NCI-H510A treated with DMSO at 0.1 percent for 48 hours (cell line): ENCODE measurements at places on chromosomes 5 and 9.

GRCh38 chr9:116471093-116471906 lies 215.8 kb upstream of the TRIM32 start:
- DNase-seq = no peak

GRCh38 chr5:103218164-103218563 lies 40.4 kb upstream of the MACIR start:
- no peak for DNase-seq

DNA sequence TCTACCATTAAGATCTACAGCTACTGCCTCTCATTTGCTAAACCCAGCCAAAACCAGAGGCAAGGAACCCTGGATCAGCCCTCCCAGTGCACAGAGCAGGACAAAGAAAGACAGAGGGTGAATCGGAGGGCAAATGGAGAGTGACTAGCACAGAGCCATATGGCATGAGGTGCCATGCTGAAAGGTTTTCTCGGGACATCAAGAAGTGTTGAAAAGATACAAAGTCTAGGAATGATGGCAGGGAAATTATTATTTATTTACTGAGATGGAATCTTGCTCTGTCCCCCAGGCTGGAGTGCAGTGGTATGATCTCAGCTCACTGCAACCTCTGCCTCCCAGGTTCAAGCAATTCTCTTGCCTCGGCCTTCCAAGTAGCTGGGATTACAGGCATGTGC lies 19.3 kb downstream of the SLC1A1 start:
- DNase-seq = no peak

DNA sequence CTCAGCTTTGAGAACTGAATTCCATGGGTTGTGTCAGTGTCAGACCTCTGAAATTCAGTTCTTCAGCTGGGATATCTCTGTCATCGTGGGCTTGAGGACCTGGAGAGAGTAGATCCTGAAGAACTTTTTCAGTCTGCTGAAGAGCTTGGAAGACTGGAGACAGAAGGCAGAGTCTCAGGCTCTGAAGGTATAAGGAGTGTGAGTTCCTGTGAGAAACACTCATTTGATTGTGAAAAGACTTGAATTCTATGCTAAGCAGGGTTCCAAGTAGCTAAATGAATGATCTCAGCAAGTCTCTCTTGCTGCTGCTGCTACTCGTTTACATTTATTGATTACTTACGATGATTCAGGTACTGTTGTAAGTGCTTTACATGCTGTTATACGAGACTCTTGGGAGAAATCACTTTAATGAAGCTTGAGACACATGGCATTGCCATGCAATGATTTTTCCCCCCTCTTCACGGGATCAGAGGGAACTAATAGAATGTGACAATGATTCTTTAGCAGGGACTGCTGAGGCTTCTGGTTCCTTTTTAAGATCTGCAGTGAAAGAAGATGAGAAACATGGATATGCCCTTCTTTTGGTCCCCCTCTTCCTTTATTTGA lies 63.8 kb downstream of the PTTG1 start:
- DNase-seq = no peak

GRCh38 chr9:128979111-128979510 lies 31.6 kb downstream of the NUP188 start:
- DNase-seq = no peak

- DNase-seq = peak; percentile 9
Measured at GRCh38 chr9:37329576-37329975, 92.9 kb upstream of the GRHPR start.

DNA sequence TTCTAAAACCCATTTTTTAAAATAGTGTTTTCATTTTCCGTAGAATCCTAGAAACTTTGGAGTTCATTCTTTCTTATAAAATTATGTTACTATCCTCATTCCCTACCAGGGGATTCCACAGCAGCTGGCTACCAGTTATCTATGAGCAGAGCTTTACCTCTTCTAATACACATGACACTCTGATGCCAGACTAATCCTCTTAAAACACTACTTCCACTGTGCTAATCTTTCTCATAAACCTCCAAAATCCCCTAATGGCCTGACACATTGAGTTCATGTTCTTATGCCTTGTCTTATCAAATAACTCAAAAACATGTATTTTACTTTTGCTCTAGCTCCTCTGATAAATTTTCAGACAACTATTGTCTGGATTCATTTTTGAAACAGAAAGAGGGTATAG lies 633.6 kb upstream of the FTMT start:
- DNase-seq = no peak

- no peak for DNase-seq
Measured at GRCh38 chr5:96036301-96036700, 74.7 kb upstream of the ELL2 start.

- no peak for DNase-seq
Measured at GRCh38 chr9:127990554-127990953, 9.8 kb upstream of the EEIG1 start.

- no peak for DNase-seq
Measured at GRCh38 chr9:127280880-127281660, 16.5 kb downstream of the GARNL3 start.

GRCh38 chr5:6728011-6728794 lies 15.0 kb downstream of the TENT4A start:
- DNase-seq = peak; percentile 49

GRCh38 chr5:7991125-7991821 lies 122.3 kb downstream of the MTRR start:
- no peak for DNase-seq

DNA sequence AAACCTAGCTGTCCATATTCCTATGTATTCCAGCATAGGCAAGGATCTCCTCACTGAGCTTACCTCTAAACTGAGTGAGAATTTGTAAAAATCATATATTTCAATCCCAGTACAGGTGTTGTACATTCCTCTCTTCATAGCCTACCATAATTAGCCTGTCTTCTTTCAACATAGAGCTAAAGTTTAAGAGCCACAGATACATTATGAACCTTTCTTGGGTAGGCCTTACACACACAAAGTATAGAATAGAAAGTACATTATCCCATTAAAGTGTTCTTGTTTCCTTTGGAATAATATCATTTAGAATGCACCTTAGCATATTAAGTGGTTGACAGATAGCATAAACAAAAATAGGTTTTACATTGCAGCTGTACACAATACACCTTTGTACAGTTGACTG lies 282.1 kb upstream of the TMEM161B start:
- DNase-seq = no peak

GRCh38 chr5:151255621-151256286 lies 2.8 kb downstream of the GM2A start:
- no peak for DNase-seq

DNA sequence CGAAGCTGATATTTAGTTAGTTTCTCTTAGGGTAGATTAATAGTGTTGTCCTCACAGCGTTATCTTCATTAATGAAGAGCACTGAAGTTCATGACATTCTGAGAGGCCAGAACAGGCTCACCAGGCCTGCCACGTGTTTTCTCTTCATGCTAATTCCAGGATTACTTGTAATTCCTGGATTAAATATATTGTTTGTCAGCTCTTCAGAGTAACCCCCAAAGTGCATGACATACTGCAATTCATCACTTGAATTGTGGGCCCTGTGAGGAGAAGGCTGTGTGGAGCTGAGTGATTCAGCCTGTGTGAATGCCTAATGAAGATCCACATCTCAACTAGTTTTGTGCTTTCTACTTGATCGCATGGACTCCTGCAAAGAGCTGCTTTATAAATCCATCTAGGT lies 401.0 kb upstream of the ADAMTSL1 start:
- DNase-seq = no peak

GRCh38 chr5:16844952-16845351 lies 91.1 kb downstream of the MYO10 start:
- DNase-seq = peak; percentile 40

GRCh38 chr5:56467176-56467717 lies 234.1 kb upstream of the ANKRD55 start:
- DNase-seq = no peak

DNA sequence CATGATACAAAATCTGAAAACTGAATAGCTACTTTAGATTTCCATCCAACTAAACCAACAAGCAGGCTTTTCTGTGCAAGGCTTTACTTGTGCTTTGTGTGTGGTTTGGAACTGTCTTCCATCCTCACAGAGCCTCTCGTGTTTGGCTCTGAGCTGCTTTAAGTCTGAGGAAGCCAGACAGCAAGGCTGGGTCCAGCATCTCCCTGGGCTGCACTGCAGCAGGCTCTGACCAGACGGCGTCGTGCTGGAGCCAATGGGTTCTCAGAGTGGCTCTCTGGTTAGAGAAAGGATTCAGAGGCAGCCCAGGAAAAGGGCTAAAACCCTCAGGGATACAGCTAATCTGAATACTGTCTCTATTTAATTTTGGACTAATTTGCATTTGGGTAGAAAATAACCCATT lies 207.9 kb upstream of the EFNA5 start:
- DNase-seq = no peak

DNA sequence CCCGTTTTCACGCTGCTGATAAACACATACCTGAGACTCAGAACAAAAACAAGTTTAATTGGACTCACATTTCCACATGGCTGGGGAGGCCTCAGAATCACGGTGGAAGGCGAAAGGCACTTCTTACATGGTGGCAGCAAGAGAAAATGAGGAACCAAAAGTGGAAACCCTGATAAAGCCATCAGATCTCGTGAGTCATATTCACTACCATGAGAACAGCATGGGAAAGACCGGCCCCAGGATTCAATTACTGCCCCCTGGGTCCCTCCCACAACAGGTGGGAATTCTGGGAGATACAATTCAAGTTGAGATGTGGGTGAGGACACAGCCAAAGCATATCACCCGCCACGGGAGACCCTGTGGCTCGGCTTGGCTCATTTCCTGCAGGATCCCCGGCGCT lies 20.2 kb downstream of the EXD3 start:
- DNase-seq = no peak

- no peak for DNase-seq
Measured at GRCh38 chr5:67795781-67796477, 419.6 kb upstream of the PIK3R1 start.

DNA sequence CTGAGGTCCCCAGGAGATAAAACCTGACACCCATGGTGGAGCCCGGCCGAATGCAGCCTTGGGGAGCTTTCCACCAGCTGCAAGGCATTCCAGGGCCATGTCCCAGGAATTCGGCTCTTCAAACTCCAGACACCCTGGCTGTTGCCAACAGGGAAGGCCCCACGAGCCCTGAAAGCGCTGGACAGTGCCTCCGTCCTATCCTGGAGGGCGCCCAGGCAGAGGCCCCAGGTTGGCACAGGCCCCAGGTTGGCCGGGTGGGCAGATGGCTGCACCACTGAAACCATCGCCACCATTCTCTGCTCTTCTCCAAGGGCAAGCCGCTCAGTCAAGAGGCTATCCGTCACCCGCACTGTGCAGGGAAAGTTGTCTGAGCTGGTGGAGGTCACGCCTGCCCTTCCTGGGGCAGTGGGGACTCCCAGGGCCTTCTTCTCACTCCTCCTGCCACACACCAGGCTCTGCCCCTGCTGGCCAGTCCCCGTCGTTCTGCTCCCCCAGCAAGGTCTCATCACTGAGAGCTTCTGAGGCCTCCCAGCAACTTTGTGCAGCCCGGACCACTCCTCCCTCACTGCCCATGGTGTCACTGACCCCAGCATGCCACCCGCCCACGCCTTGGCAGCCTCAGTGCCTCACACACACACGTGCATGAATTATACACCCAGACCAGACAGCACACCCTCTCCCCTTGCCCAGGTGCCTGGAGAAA lies 21.2 kb downstream of the SLC6A3 start:
- DNase-seq = no peak

- DNase-seq = no peak
Measured at GRCh38 chr5:98416541-98416940, 356.9 kb upstream of the RGMB start.

GRCh38 chr5:114166081-114166480 lies 195.8 kb upstream of the KCNN2 start:
- no peak for DNase-seq

DNA sequence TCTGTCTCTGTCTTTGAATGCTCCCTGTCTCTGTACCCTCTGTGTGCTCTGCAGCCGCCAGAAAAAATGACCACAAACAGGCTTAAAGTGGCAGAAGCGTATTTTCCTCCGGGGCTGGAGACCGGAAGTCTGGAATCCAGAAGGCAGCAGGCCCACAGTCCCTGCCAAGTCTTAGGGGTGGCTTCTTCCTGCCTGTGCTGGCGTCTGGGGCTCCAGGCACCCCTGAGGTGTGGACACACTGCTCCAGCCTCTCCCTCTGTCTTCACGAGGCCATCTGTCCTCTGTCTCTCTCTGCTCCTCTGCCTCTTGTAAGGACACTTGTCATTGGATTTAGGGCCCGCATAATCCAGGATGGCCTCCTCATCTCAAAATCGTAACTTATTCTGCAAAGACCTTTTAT lies 298.4 kb upstream of the IRX4 start:
- DNase-seq = no peak

- no peak for DNase-seq
Measured at GRCh38 chr5:151954255-151954654, 29.6 kb upstream of the GLRA1 start.

GRCh38 chr5:65292196-65292595 lies 189.5 kb downstream of the ADAMTS6 start:
- no peak for DNase-seq

DNA sequence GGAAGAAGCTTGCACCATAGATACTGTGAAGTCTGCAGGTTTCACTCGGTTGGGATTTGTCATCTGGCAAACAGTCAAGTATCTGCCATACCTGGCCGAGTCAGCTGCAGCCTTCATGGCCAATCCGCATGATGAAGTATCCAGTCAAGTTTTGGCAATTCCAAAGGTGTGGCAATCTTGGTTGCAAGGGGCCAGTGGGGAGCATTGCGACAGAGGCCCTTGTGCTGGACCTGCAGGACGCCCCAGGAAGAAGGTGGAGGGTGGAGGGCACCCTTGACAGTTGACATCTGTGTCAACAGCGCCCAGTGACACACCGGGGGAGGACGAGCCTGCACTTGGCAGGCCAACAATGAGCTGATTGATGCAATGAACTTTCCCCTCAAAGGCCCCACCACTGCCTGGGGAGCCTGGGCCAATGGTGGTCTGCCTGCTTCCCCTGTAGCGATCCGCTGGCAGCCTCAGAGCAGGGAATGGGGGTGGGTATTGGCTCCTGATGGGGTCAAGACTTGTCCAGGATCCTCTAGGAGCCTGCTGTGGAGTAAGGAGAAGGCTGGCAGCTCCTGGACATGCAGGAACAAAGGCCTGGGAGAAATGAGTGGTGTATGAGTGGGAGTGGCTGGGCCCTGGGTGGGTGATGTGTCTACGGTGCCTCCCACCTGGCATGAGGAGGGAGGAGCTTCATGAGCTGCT lies 122.8 kb upstream of the PITX1 start:
- no peak for DNase-seq

DNA sequence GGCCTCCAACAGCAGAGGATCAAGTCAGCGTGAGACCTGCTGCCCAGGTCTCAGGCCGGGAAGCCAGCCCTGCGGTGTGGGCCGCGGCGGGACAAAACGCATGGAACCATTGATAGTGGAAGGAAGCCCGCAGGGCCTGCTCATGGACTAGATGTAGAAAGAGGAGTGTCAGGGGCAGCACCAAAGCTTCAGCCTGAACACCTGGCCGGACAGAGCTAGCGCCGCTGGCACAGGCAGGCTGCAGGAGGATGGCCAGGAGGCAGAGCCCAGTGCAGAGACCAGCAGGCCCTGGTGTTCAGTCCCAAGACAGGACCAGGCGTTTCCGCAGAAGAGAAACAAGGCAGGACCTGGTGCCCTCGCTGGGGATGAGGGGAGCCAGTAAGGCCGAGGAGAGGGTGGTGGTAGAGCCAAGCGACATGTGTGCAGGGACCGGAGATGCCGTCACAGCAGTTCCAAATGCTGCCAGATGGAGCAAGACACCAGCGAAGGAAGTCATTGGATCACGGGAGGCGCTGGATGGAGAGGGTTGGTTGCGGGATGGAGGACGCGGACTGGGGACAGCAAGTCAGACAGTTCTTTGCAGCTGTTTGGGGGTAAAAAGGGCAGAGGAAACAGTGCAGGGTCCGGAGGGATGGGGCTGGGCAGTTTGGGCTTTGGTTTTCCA lies 42.1 kb upstream of the OLFM1 start:
- DNase-seq = no peak

- DNase-seq = no peak
Measured at GRCh38 chr5:136053336-136054141, 24.8 kb downstream of the TGFBI start.

GRCh38 chr5:142521706-142522105 lies 164.2 kb downstream of the FGF1 start:
- no peak for DNase-seq
